ENCODE measurements at places on chromosomes 1 and 21.
A peak's percentile ranks its signal among the peaks of the same experiment; 100 is the strongest.

GRCh38 chr1:112231331-112231730 lies 164.7 kb upstream of the CTTNBP2NL start:
- DNase-seq = no peak

GRCh38 chr1:42035205-42035829 lies 116.6 kb upstream of the HIVEP3 start:
- DNase-seq = peak; percentile 82

DNA sequence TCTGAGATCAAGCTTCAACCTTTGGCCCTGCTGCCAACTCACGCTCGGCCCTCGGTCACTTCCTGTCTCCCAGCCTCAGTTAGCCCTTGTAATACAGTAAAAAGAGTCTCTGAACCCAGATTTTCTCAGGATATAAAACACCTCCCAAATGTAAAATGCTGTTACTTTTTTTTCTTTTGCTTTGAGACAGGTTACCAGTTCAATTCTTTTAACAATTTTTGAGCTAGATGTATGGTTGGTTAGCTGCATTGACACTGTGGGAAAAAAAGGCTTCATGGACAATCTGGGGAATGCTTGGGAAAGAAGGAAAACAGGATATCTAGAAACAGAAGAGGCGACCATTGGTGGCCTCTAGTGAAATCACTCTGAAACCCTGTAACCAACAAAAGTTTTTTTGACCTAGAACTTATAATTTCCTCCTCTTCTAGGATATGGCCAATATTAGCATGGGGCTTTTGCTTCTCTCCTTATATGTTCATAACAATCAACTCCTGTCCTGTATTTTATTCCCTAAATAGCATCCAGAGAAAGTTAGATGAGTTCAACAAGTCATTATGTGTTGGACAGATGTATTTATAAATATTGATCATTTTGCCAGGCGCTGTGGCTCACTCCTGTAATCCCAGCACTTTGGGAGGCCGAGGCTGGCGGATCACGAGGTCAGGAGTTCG lies 1.3 kb downstream of the CMPK1 start:
- no peak for DNase-seq

GRCh38 chr1:227902641-227902990 lies 45.1 kb downstream of the WNT9A start:
- no peak for DNase-seq

DNA sequence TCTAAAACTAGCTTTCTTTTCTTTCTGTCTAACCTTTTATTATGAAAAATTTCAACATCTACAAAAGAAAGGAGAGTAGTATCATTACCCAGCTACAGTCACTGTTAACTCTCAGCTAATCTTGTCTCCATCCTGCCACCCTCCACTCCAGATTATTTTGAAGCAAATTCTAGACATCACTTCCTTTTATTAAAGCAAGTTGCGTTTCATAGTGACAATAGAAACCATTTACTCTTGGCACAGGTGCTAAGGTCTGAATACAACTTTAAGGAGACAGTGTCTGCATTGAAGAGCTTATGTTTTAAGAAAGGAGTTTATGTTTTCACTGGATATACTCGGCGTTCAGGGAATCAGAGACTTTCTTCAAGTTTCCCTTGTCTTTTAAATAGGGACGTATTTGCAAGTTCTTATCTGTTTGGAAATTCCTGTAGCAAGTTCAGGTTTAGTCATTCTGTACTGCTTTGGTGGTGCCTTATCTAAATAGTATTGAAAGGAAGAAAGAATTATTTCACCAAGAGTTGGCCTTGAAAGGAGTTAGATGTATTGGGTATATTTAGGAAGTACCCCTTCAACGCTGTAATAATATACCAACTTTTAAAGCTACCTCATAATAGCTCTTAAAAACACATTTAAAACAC lies 42.7 kb downstream of the ITSN1 start:
- no peak for DNase-seq

GRCh38 chr1:26471498-26472319 lies 531 bp upstream of the HMGN2 start:
- DNase-seq = peak; percentile 84

- no peak for DNase-seq
These were observed 10.9 kb downstream of the RASSF5 start for GRCh38 chr1:206518206-206518605.

- DNase-seq = no peak
These were observed 183.6 kb downstream of the NR5A2 start for GRCh38 chr1:200211157-200211556.

DNA sequence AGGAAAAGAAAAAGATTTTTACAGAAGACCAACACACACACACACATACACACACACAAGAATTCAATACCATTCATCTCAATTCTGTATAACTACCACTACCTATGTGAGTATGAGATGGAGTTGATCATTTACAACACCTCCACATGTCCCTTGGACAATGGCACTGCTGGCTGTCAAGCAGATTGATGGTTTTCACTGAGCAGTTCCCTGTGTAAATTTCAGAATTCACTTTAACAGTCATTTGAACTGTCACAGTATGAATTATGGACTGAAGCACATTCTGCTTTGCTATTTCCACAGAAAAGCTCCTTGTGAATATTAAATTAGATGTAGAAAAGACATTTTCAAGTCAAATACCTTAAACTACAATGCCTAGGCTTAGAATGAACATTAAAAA lies 14.3 kb downstream of the KCNT2 start:
- DNase-seq = no peak

DNA sequence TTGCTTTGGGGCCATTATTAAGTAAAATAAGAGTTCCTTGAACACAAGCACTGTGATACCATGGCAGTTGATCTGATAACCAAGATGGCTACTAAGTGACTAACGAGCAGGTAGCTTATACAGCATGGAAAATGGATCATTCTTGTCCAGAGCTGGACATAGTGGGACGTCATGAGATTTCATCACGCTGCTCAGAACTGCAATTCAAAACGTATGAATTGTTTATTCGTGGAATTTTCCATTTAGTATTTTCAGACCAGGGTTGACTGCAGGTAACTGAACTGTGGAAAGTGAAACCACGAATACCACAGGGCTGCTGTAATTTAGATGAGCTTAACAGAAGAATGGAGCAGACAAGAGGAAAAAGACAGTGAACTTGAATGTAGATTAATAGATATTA lies 38.9 kb downstream of the CCDC18 start:
- no peak for DNase-seq

- DNase-seq = no peak
These were observed 236.0 kb downstream of the DISC1 start for GRCh38 chr1:231862611-231863010.

GRCh38 chr1:40794048-40794447 lies 10.5 kb downstream of the KCNQ4 start:
- DNase-seq = no peak

DNA sequence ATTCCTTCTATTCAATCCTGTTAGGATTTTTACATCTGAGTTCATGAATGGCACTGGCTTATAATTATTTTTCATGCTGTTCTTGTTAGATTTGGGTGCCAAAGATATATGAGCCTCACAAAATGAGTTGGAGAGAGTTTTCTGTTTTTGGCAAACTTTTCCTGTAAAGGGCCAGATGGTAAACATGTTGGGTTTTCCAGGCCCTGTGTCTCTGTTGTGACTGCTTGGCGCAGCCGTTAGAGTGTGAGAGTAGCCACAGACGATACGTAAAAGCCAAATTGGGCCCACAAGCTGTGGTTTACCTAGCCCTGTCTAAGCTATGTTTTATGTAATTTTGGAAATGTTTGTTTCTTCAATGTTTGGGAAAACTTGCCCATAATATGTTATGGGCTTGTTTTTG lies 15.6 kb upstream of the CA6 start:
- DNase-seq = no peak

GRCh38 chr1:80994038-80994437 lies 806.7 kb upstream of the ADGRL2 start:
- DNase-seq = no peak

DNA sequence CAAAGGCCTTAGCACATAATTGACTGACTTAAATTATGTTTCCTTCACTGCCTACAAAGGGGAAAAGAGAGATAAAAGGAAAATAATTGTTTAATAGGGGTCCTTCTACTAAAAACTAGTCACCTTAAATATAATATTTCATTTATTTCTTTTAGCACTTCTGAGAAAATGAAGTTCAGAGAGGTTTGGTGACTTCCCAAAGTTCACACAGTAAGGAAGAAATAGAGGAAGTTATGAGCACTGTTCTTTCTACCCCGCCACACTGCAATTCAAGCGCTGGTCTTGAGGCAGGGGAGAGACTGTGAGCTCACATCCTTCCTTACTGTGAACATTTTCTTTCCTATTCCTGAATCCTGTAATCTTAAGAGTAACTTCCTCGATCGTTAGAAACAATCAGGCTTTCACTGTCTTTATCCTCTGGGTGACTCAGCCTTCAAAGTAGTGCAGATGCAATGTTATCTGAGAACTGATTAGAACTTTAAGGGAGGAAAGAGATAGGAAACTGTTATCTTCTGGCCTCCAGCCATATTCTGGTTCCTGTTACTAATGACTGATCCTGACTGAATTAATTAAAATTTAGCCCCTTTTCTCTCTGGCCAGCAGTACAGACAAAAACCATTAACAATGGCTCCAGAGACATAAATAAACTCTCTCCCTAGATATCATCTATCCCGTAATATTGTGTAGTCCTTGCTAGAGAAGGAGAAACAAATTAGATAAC lies 6.8 kb downstream of the RGS5 start:
- no peak for DNase-seq

DNA sequence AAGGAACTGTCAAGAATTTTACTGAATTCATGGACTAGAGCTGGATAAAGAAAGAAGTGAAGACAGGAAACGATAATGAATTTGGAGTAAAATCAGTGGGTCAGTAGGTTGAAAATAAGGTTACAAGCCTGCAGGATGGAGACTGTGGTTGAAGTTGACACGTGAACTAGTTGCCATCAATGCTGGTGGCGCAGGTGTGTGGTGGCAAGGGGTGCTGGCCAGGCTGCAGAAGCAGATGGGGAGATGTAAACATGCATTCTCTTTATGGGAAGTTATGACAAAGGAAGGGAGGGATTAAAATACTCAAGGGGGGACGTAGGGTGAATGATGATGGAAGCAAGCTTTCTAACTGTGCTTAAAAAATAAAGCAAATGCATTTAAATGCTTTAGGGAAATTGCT lies 263.1 kb downstream of the KCNJ6 start:
- no peak for DNase-seq

- DNase-seq = no peak
These were observed 236.9 kb downstream of the SIPA1L2 start for GRCh38 chr1:232393010-232393409.

DNA sequence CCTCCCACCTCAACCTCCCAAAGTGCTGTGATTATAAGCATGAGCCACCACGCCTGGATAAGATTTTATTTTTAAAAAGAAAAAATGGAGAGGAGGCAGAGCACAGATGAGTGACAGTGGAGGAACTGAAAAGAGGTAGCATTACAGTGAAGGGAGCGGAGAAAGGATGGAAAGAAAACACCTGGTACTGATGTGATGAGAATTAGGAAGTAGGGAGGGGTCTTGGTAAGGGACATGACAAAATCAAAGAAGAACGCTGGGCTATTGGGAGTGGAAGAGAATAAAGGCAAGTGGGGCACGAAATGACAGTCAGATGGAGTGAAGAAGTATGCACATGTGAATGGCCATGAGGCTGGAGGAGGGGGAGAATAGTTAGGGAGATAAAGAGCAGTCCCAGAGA lies 2.3 kb downstream of the FCRLA start:
- DNase-seq = no peak

DNA sequence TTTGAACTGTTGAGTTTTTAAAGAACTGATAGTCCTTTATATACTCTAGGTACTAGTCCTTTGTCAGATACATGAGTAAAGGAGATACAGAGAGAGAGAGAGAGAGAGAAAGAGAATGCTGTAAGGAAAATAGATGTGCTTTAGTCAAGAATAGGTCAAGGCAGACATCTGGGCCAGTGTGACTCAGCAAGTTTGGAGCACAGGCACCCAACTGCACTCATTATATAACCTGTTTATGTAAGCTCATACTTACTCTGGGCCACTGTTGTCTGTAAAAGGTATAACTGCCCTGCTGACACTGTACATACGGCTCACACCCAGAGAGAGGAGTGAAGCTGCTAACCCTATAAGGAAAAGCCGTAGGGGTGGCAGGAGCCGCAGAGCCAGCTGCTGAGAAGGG lies 32.2 kb upstream of the AKT3 start:
- no peak for DNase-seq

DNA sequence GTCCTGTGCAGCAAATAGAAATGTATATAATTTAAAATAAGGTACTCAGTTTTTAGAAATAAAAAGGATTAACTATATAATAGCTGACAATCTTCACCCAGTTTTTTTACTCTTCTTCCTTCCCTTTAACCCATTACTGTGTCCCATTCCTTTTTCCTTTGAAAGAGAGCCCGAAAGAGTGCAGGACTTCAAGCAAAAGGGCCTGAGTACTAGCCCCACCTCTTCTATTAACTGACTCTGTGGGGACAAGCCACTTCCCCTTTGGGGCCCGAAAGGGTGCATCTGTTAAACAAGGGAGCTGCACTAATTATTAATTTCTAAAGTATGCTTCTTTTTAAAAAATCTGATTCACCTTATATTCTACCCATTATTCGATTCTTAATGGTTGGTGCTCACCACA lies 3.3 kb downstream of the USP24 start:
- DNase-seq = no peak

DNA sequence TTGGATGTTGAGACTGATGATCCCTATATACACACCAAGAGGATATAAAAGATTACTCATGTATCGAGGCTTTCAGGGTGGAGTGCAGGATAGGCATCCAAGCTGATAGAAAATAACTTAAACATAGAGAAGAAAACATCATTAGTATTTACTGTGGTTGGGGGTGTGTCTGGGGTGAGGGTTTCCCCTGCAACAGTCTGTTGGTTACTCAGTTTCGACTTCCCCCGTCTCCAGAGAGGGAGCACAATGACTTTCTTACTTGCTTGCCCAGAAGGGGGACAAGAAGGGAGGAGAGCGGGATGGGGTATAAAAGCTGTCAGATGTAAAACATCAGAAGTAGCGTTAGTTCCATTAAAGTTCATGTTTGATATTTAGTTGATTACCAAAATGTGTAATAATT lies 717.4 kb upstream of the ZP4 start:
- DNase-seq = no peak

DNA sequence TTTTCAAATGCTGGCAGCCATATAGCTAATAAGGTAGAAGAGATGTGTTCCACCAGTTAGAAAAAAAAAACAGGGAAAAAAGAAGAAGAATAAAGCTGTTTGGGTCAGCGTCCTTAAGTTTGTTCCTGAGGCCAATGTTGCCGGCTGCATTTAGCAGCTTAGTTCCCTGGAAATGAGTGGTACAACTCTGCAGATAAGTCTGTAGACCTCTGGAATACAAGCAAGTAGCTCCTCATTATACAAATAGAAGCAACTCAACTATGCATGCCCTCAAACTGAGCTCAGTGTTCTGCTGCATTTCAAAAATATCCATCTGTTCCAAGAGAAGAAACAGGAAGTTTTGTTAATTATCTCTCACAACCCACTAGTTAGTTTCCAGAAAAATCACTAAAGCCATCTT lies 181.2 kb upstream of the PKN2 start:
- no peak for DNase-seq
